ENCODE measurements at places on chromosomes 3 and 15. TPM values are rescaled to one million over a fixed set of nuclear protein-coding genes. Genes with fewer than 3 reads are reported as not detected.

DNA sequence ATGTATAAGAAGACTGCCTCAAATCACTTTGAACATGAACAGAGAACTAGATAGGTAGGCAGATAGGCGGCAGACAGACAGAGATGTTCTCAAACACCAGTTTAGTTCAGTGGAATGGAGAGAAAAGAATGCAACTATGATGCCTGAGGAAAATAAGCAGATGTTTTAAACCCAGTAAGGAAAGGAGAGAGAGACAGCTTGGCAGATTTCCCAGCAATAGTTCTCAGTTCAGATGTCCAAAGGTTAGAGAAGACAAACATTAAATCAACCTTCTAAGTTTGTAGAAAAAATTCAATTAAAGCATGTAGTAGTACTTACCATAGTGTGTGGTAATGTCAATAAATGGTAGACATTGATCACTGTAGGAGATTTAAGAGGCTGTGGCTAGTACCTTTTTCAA lies 209.6 kb upstream of the PFN2 start:
- no peak for DNase-seq
- peaks cover 15% of the 10 kb centered on the region for H3K27me3 ChIP-seq
- H3K4me3 ChIP-seq, result no peak overlapping the region
- H3K4me1 ChIP-seq, result peaks cover 9% of the 10 kb centered on the region

DNA sequence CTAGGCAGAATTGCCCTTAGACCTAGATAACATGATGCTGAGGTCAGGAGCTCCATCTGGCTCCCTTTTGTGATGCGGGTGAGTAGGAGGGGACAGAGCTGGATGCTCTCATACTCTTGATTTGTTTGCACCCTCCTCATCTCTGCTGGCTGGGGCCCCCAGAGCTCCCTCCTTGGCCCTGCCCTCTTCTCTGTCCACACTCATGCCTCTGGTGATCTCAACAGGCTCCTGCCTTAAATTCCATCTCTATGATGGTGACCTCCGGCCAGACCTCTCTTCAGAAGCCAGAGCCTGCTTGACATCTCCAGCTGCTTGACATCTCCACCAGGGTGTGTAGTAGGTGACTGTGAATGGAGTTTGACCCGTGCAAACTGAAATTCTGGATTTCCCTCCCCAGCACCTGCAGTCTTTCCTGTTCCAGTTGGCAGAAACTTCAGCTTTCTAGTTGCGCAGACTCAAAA lies 4.3 kb upstream of the FGD5 start:
- no peaks in the 10 kb centered on the region for H3K4me1 ChIP-seq
- no peaks in the 10 kb centered on the region for H3K36me3 ChIP-seq
- peaks cover 55% of the 10 kb centered on the region for H3K27me3 ChIP-seq
- H3K27ac ChIP-seq, result no peak overlapping the region

- H3K4me3 ChIP-seq, result no peak overlapping the region
- H3K27ac ChIP-seq, result no peak overlapping the region
- no peaks in the 10 kb centered on the region for H3K27me3 ChIP-seq
- H3K4me1 ChIP-seq, result no peaks in the 10 kb centered on the region
These were observed 48.1 kb downstream of the EDEM1 start for GRCh38 chr3:5235655-5236054.

- H3K4me3 ChIP-seq, result no peak overlapping the region
- H3K4me1 ChIP-seq, result no peaks in the 10 kb centered on the region
- no peak for DNase-seq
- no peaks in the 10 kb centered on the region for H3K36me3 ChIP-seq
- H3K27me3 ChIP-seq, result no peaks in the 10 kb centered on the region
These were observed 227.2 kb upstream of the NANOGP8 start for GRCh38 chr15:35312344-35312743.

EOMES gene
- not detected for total RNA-seq
